ENCODE measurements at places on chromosomes 12 and 14.

DNA sequence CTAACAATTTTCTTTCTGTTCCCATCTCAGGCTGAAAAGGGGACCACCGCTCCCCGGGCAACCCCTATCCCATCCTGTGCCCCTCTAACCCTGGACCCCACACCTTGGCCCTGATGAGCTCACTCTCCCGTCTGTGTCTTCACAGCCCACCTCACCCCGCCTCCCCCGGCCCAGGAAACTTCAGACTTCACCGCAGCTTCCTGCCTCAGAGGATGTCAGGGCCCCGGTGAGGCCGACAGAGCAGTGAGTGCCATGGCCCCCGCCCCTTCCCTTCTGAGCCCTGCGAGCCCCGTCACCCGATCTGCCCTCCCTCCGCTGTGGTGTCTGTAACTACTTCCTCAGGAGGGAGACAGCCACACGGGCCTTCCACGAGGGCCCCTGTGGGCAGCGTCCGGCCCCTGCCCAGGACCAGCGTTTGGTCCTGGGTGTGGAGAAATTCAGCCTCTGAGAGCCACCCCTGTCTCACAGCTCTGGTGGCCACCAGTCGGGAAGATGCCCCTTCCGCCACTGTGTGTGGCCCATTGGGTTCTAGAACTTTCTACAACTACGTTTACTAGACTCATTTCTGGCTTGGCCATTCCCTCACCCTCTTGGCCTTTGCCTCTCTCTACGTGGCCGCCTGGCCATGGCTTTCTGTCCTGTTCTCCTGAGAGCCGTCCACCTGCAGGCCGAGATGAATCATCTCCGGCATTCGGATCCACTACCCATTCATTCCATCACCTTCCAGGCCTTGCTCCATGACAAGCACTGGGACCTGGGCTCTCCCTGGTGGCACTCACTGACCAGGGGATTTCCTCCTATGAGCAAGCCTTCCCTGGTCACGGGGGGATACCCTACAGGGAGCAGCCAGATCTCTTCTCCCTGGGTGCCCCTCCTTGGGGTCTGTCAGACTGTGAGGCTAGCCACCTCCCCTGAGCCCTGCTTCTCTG lies 3.4 kb downstream of the RHOF start:
- no peak for DNase-seq

- DNase-seq: no peak
Observed at GRCh38 chr12:58481811-58482210, 438.5 kb downstream of the LRIG3 start.

DNA sequence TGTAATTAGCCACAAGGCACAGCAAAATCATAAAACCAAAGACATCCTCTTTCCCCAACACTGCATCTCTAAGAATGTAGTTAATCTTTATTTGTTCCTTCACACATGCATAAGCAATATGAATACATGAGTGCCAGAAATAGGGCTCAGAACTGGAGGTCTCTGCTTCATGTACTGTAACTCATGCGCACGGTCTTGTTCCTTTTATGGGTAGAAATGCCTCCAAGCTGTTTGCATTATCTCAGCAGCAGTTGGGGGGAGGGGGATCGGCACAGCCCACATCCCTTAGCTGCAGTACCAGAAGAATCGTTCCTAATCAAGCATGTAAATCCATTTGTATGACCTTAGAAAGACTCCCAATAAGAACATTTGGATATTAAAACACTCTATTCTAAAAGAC lies 20.0 kb downstream of the RHOJ start:
- no peak for DNase-seq

GRCh38 chr12:55930771-55931316 lies at the start of gene DGKA:
Gene DGKA (plus strand): TSS chr12:55931162. CDS start chr12:55936504, 5,342 bp downstream.
- peak; percentile 55 for DNase-seq

DNA sequence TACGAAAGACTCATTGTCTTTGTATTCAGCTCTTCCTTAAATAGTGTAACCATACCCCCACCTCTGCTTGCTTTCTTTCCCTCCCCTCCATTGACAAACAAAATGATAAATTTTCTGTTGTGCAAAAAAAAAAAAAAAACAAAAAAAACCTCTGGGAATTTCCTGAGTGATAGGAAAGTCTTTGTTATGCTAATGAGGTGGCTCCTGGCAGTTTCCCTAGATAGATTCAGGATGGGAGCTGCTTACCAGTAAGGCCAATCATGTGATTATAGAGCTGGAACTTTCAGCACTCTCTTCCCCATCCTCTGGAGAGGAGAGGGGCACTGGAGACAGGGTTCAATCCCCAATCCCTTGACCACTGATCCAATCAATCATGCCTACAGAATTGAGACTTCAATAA lies 120.5 kb downstream of the NUAK1 start:
- DNase-seq: no peak

DNA sequence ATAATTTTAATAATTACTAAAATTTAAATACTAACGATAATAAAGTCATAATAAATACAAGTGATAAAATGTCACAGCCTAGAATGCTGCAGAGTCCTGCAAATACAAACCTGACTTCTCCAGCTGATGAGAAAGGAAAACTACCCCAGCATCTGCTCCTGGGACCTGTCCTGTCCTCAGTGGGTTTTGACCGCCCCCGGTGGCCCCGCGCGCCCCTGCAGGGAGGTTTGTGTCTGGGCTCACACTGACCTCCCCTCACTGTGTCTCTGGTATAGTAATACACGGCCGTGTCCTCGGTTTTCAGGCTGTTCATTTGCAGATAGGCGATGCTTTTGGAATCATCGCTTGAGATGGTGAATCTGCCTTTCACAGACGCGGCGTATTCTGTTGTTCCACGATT lies 1139.4 kb downstream of the TMEM121 start:
- no peak for DNase-seq

GRCh38 chr12:129101404-129101803 lies 248.1 kb downstream of the GLT1D1 start:
- no peak for DNase-seq

DNA sequence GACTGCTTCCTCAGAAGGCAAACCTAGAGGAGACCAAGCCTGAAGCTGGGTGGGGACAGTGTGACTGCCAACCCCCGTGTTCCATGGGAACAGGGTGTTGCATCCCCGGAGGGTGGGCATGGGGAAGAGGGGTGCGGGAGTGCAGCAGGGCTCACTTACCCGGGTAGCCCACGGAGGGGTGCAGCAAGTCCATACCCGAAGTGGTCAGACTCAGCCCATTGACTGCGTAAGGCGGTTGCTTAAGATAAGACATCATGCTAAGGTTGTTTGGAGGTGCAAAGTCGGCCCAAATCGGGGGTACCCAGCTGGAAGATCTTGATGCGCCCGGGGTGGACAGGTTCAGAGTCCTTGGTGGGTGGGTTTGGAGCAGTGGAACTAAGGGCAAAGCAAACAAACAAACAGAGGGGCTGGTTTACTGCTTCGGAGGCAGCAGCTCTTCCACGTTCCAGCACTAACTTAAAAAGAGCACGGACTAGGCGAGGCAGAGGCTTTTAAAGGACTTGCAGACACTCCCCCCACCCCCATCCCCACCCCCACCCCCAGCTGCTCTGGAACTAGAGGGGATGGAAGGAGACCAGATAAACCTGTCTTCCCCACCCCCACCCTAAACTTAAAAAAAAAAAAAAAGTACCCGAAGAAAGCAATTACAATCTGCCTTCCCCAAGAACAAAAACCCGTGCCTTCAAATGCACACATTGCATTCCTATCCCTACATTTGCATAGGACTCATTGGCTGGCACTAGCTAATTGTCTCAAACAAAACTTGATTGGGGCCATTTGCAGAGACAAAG lies 4.9 kb downstream of the OTX2 start:
- DNase-seq: no peak

DNA sequence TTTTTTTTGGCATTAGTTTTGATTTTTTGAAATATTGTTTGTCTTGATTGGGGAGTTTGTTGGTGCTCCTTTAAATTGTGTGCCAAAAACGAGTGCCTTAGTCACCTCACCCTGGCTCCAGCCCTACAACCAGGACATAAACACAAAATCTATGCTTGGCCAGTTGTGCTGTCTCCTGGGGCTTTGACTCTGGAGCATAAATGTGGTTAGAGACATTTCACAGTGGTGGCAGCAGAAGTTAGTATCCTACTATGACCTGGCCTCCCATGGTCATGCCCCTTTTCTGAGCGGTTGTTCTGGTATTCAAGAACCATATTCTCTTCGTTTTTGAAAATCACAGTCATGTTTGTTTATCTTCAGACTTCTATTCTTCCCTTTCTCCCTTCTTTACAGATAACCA lies 70.7 kb upstream of the PSMA6 start:
- no peak for DNase-seq

GRCh38 chr14:88106377-88106776 lies 101.4 kb downstream of the GPR65 start:
- DNase-seq: no peak

GRCh38 chr14:99394602-99395156 lies 86.0 kb downstream of the SETD3 start:
- DNase-seq: no peak

DNA sequence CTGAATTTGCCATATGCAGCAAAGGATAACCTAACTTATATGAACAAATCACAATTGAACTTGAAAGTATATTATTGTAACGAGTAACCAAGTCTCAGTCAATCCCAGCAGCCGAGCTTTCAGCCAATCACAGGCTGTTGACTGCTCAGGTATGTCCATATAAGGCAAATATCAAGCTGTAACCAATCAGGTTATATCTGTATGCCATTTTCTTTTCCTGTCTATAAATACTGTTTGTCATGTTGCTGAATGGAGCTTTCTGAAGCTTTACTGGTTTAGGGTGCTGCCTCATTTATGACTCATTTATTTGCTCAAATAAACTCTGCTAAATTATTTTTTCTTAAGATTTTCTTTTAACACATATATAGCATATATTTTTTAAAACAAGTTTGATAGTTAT lies 1059.5 kb downstream of the GALC start:
- no peak for DNase-seq

- no peak for DNase-seq
Observed at GRCh38 chr12:59780605-59781135, 184.8 kb downstream of the SLC16A7 start.

- no peak for DNase-seq
Observed at GRCh38 chr12:58269476-58269875, 328.1 kb downstream of the ATP23 start.

GRCh38 chr14:37787879-37788494 lies 192.6 kb downstream of the TTC6 start:
- DNase-seq: no peak

DNA sequence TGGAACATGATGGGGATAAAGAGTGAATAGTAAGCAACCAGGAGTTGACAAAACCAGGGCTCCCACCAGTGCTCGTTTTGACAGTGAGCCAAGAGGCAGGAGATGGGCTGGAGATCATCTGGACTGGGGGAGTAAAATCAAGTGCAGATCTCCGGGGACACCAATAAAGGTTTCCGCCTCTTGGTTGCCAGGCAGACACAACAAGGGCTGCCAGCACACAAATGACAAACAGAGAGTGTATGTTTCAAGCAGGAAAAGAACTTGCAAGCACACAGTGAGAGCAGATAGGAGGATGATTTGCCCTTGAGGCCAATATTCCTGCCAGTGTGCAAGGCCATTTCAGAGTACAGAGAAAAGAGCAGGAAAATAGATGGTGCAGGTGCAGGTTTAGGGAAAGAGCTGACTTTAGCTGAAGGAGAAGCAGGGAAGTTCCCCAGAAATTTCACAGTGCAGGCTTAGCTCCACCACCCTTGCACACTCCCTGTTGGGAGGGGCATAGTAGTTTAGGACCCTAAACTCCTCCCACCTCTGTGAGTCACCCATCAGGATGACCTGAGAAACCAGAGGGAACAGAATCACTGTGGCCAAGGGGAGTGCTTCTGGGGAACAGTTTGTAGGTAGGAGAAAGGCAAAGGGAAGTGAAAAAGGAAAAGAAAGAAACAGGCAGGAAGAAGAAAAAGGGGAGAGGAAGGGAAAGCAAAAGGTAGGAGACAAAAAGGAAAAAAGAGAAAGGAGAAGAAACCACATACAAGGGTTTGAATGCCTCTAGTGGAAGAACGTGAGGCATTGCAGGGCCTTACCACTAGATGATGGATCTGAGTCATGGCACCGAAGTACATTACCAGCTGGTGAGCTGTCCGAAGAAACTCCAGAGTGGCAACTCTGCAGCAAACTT lies 404.4 kb downstream of the SLC6A15 start:
- DNase-seq: peak; percentile 45

- DNase-seq: no peak
Observed at GRCh38 chr14:85461432-85462133, 68.4 kb upstream of the FLRT2 start.

GRCh38 chr12:119259484-119259883 lies 75.0 kb upstream of the CCDC60 start:
- no peak for DNase-seq

GRCh38 chr12:89135976-89136634 lies 216.2 kb downstream of the DUSP6 start:
- no peak for DNase-seq

DNA sequence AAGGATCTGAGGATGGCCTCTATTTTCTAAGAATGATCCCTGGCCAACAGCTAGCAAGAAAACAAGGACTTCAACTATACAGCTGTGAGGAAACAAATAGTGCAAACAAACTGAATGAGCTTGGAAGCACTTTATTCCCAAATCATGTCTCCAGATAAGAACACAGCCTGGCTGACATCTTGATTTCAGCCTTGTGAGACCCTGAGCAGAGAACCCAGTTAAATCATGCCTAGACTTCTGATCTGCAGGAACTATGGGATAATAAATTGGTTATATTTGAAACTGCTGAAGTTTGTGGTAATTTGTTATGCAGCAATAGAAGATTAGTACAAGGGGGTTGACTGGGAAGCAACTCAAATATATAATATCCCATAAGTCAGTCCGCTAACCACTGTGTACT lies 183.9 kb upstream of the BMP4 start:
- DNase-seq: no peak

DNA sequence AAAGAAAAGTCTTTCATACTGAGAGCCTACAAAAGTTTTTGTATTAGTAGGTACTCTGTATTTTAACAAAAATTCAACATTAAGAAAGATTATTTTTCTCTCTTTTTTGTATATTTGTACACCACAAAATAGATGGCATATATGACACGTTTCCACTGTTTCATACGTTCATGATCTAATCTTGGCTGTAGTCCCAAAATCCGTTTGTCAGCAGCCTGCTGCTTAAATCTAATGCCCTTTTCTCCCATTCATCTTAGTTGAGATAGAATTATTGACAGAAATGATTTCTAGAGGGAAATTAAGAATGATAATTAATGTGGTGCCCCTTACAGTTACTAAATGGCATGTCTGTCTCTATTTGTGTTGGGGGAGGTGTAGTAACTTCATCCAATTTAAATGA lies 140.7 kb upstream of the NOVA1 start:
- DNase-seq: no peak

GRCh38 chr12:128853600-128854197 lies 421 bp downstream of the GLT1D1 start:
- no peak for DNase-seq

DNA sequence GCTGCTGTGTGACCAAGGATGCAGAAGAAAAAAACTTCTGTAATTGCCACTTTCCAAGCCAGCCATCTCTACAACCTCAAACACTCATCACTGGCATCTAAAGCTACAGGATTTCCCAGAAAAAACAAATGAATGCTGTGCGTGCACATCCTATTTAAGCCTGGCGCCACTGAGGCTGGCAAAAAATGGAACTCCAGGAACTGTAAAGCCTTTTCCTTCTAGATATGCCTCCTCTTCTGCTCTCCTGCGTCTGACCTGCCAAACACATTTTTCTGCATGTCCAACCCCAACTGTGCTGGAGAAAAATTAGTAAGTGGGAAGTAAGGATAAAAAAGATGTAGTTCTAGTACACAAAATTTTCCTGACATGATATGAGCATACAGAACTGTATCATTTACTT lies 184.9 kb downstream of the ITPR2 start:
- no peak for DNase-seq

- no peak for DNase-seq
Observed at GRCh38 chr12:47778881-47779280, 5.8 kb downstream of the SLC48A1 start.

- no peak for DNase-seq
Observed at GRCh38 chr12:79324571-79324970, 366.2 kb downstream of the PAWR start.

GRCh38 chr14:93522221-93522620 lies 91.5 kb downstream of the UNC79 start:
- no peak for DNase-seq
